B cell (primary cell): ENCODE measurements at places on chromosomes 11 and 22.

GRCh38 chr11:46604796-46605195, 11.0 kb upstream of the AMBRA1 start:
- no peak for DNase-seq

DNA sequence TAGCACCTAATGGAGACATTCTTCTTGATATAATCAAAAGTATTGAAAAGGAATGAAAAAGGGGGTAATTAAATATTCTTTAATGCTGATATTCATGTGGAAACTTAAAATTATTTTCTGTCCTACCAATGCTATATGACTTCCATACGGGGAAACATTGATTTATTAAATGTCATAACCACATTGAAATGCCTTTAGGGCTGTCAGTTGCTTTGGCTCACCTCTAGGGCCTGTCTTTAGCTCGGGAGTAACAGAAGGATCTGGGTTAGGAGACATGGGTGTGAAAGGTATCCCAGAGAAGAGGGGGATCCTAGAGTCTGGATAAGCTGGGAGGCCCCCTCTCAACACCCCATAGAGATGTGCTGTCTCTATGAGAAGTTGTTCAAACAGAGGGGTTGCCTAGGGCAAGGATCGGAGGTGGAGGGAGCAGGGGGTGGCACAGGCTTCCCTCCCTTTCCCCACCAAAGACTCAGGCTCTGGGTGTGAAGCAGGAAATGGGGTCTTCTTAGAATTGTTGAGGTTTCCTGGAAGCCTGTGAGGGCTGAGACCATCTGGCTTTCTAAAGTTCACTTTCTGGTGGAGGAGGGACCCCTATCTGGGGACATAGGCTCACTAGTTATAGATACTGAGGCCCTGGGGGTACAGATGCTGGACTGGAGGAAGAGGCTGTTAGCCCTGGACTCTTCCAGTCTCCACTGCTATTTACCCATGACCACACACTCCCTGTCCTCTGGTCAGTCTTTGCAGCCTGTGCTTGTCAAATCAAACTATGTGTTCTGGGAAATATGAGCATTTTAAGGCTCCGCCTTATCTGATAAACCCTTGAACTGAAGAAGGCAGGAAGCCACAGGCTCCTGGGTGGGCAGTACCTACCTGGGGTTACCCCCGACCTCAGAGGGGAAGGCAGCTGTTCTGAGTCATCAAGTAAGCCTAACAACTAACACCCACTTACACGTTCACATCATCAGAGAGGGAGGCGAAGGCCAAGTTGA, 55.8 kb upstream of the RRAS2 start:
- peak; percentile 38 for DNase-seq

DNA sequence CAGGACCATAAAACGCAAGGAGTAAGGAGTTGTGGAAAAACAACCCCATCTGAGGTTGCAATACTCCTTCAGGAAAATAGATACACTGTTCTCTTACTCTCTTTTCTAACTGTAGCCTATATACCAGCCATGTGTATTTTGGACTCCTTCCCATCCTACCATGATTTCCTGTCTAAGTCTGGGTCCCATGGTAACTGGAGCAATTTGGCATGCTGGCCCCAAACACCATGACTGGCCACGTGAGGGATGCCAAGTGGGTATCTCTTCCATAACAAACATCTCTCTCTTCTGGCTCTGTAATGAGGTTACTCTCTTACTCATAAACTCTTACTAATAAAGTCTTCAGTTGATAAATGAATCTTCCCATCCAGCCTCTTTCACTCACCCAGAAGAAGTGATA, 26.5 kb downstream of the ABTB2 start:
- no peak for DNase-seq

GRCh38 chr11:60912223-60912850, 1.6 kb upstream of the TMEM109 start:
- no peak for DNase-seq

GRCh38 chr11:86888164-86889000, 66.8 kb downstream of the FZD4 start:
- DNase-seq, result no peak

GRCh38 chr11:11407065-11407762, 54.2 kb upstream of the CSNK2A3 start:
- no peak for DNase-seq

DNA sequence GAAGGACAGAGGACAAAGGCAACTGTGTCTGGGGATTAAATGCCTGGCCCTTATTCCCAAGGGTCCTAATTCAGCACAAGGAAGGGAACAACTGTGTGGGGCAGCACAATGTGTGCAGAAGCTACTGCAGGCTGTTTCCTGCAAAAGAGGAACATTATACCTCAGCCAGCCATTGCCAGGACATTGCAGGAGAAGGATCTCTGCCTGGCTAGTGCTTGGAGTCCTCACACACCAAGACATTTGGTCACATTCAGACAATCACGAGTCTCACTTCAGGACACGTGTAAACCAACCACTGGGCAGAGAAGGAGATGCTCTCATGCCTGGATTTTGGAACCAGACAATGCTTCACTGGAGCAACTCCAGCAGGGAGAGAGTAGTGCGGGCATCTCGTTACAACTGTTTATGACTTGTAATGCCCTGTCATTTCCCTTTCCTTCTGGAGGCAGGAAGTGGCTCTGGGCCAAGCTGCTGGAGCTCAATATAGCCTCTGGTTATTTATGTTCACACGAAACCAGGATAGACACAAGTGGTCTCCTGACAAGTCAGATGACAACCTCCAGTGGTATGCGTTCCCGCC, 23.9 kb upstream of the ZC3H12C start:
- DNase-seq, result no peak

- peak; percentile 74 for DNase-seq
These were observed 53.3 kb downstream of the WNT11 start for GRCh38 chr11:76152741-76153570.

- no peak for DNase-seq
These were observed 112.0 kb upstream of the TTC12 start for GRCh38 chr11:113202431-113202830.
